ENCODE measurements at places on chromosomes 7 and 10.

GRCh38 chr7:55472928-55473725, 99.2 kb downstream of the VOPP1 start:
- no peak for DNase-seq

GRCh38 chr10:124711145-124711544, 33.0 kb downstream of the FAM53B start:
- DNase-seq = no peak

GRCh38 chr7:151060113-151060415, 675 bp downstream of the SLC4A2 start:
- no peak for DNase-seq

DNA sequence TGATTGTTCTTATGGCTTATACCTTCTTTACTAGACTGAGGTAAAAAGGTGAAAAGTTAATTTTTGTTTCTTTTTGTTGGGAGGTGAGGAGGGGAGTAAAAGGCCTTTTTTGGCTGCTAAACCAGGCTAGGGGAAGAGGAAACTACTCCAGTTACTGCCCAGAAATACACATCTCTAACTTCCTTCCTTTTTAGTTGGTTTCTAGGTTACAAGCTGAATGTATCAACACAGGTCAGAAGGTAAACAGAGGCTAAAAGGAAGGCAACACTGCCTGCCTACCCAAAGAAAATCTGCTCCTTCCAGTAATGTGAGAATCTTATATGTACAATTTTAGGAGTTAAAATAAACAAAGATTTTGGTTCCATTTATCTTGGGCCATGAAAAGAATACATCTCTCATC, 140.4 kb downstream of the NRBF2 start:
- DNase-seq = no peak

GRCh38 chr10:52283174-52283573, 30.9 kb upstream of the DKK1 start:
- DNase-seq = no peak

DNA sequence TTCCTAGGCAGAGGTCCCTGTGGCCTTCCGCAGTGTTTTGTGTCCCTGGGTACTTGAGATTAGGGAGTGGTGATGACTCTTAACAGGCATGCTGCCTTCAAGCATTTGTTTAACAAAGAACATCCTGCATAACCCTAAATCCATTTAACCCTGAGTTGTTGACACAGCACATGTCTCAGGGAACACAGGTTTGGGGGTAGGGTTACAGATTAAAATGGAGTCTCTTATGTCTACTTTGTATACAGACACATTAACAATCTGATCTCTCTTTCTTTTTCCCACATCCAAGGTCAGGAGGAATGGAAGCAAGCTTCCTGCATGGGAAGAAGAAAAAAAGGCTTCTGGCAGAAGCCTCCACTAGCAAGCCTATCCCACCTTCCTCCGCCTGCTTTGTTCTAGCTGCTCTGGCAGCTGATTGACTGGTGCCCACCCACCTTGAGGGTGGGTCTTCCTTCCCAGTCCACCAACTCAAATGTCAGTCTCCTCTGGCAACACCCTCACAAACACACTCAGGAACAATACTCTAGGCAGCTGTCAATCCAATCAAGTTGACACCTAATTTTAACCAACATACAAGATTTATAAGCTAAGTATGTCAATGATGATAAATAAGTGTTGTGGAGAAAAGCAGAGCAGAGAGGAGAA, 176.5 kb upstream of the CCZ1B start:
- DNase-seq = no peak

- no peak for DNase-seq
Measured at GRCh38 chr10:87600581-87600980, 59.1 kb upstream of the PAPSS2 start.

DNA sequence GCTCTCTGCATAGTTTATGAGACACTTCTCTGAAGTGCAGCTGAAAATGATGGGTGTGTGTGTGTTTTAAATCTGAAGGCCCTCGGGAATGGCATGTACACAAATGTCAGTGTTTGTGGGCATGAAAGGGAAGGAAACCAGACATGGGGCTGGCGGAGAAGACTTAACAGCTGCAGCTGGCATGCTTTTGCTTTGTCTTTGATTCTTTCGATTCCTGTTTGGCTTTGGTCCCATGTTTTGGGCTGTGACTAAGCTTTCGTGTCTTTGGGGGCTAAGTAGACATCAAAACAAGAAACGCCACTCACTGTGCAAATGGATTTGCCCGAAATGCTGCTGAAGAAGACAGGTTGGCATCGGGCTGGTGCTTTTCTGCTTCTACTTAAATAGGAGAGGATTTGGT, 179.3 kb downstream of the PFKFB3 start:
- DNase-seq = no peak

GRCh38 chr7:7761340-7761973, 43.0 kb upstream of the RPA3 start:
- no peak for DNase-seq

GRCh38 chr7:88500131-88500530, 193.4 kb upstream of the STEAP4 start:
- no peak for DNase-seq

DNA sequence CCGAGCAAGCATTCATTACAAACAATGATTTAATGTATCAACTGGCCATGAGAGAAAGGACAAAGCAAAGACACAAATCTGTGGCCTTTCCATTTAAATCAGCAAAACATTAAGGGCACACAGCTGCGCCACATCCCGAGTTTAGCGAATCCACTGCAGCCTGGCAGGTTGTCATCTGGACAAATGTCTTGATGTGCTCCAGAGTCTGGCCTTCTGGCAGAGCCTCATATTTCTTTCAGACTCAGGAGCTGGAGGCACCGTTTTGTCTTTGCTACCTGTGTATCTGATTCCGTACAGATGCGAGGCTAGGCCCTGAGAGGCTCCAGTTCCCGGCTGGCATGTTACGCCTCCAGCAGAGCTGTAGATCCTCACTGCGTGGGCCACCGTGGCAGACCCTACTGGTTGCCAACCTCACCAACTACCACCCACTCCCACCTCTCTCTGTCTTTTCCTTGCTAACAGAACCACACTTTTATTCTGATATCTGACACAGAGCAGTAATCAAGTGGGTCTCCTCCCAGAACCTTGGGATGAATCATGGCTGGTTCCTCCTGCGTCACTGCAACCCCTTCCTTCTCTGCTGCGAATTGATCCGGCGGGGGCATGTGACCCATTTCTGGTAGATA, 40.9 kb upstream of the EFCAB10 start:
- no peak for DNase-seq

DNA sequence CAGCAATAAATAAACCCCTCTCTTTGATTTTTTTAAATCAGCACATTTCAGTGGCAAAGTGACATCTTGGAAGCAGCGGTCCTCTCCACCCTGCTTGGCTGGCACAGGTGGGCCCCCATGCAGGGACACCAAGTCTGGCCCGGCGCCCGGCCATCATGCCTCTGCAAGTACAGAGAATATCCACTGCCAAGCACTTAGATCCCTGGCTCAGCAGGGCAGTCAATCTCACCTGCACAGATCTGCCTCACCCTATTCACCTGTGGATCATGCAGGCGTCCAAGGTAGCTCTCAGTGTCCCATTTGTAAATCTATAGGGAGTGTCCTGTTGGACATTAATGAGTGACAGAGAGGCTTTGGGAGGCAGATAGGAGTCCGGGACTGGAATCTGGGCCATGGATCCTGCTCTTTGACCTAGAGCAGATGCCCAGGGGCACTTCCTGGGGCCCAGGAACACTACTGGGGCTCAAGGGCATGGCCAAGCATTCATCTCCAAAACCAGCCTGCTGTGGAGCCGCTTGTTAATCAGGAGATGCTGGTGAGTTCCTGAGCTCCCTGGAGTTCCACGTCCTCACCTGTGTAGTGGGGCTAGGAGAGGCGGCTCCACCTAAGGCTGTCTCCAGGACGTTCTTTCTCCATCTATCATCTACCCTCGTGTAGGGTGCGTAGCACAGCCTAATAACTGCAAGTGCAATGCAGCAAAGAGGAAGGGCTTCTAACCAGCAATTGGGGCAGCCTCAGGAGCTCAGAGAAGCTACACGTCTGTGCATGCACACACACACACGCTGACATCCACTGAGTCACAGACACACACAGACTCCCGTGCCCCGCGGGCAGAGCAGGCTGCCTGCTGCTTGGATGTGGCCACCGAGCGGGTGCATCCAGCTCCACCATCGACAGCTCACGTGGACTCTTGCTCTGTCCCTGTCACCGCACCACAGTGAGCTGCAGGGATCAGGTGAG, 123.6 kb downstream of the OAT start:
- no peak for DNase-seq

- no peak for DNase-seq
Measured at GRCh38 chr7:33517191-33517590, 387.8 kb downstream of the BBS9 start.

GRCh38 chr10:131227163-131227740, 84.3 kb downstream of the TCERG1L start:
- no peak for DNase-seq

GRCh38 chr7:3548815-3549214, 247.8 kb downstream of the SDK1 start:
- no peak for DNase-seq

GRCh38 chr10:43236176-43236850, 30.6 kb downstream of the RASGEF1A start:
- DNase-seq = no peak

GRCh38 chr10:30098629-30099028, 39.2 kb upstream of the JCAD start:
- no peak for DNase-seq

GRCh38 chr10:127600479-127600878, 51.4 kb downstream of the NPS start:
- no peak for DNase-seq

DNA sequence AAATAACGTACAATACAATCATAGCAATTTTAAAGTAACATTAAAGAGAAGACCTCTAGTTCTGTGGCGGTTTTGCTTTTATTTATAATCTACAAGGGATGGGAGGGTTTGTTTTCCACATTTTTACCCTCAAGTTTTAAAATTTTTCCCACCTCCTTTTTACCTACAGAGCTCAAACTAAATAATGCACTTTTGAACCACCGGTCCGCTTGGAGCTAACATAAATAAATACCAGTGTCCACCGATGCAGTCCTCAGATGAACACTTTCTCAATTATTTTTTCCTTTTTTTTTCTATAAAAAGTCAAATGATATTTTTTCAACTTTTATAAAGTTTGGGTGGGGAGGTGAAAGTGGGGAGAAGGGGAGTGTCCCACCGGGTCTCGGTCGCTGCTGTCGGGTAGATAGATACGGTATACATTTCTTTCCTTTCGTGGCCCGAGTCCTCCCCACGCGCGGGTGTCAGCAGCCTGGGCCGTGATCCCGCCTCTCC, 3.3 kb downstream of the ZNF503 start:
- DNase-seq = no peak

- no peak for DNase-seq
Measured at GRCh38 chr10:58424176-58424575, 39.0 kb downstream of the TFAM start.

DNA sequence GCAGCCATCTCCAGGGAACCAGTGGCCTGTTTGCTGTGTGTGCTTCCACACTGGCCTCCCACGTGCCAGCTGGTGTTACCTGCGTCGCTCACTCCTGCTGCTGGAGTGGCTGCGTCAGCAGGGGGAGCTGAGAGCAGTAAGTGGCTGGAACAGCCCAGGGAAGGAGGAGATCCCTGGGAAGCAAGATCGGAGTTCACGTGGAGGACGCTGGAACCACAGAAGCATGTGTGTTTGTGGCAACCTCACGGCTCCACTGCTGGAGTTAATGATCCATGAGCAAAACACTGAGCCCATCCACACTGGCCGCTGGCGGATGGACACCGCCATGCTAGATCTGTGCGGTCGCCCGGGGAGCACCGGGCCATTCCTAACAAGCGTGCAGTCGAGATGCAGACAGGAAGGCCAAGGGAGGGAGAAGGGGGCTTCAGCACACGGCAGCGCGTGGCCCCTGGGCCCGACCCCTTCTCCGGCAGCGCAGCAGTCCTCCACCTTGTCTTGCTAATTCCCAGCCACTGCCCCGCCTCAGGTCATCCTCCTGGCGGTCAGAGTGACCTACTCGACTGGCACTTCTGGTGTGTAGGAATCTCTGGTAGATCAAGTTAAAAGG, 68.5 kb upstream of the EEPD1 start:
- DNase-seq = no peak

- DNase-seq = no peak
Measured at GRCh38 chr10:93379731-93380575, 102.2 kb downstream of the MYOF start.

DNA sequence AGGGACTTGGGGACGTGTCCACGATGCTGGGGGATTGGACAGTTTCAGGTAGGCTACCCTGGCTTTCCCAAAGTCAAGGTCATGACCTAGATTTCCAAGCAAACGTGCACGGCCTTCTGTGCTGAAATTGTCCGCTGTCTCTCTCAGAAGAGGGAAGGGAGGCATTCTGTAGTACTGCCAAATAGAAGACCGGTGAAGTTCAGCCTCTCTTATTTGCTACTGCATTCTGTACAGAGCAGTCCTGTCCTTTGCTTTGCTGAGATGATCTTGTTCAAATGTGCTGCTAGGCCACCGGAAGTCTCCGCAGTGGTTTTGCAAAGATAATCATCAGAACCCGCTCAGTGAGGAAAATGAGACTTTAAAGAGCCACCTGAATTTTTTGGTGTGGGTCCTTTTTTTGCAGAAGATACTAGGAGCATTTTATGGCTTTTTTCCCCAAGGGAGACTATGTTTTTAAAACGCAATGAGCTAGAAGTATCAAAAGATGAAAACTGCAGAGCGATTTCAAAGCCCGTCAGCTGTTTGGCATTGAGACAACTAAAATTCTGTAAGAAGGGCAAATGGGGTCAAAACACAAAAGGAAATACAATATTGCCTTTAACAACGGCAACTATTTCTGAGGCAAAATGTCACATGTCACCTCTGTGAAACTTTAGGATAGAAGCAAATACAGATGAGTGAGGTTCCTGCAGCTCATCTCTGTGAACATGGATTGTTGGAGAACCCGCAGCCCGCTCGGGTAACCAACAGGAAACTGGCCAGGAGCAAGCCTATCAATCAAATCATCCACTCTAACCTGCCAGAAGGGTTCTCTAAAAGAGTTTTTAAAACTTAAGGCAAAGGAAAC, 1.3 kb upstream of the NMT2 start:
- DNase-seq = peak; percentile 45

DNA sequence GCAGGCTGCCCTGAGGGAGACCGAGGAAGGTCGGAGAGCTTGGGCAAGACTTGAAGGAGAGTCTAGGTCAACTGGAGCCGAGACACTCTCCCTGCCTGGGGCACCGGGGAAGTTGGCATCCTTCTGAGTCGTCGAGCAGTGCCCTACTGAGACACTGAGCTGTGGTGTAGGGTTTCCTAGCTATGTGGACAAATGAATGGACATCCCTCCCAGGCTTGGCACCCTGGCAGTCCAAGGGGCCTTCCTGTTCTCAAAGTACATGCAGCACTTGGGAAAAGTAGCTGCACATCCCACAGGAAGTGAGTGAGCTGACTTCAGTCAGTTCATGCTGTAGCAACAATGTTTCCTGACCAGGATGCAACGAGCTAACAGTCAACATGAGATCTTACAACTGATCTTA, 57.2 kb upstream of the INPP5A start:
- DNase-seq = no peak

- no peak for DNase-seq
Measured at GRCh38 chr10:68829952-68830351, 2.6 kb downstream of the STOX1 start.

Measured in T-helper 9 cell (primary cell).